ENCODE measurements at places on chromosomes 2 and 18. TPM values are rescaled to one million over a fixed set of nuclear protein-coding genes. Genes with fewer than 3 reads are reported as not detected.

Gene CNTNAP5
- total RNA-seq = 1.1 TPM

DNA sequence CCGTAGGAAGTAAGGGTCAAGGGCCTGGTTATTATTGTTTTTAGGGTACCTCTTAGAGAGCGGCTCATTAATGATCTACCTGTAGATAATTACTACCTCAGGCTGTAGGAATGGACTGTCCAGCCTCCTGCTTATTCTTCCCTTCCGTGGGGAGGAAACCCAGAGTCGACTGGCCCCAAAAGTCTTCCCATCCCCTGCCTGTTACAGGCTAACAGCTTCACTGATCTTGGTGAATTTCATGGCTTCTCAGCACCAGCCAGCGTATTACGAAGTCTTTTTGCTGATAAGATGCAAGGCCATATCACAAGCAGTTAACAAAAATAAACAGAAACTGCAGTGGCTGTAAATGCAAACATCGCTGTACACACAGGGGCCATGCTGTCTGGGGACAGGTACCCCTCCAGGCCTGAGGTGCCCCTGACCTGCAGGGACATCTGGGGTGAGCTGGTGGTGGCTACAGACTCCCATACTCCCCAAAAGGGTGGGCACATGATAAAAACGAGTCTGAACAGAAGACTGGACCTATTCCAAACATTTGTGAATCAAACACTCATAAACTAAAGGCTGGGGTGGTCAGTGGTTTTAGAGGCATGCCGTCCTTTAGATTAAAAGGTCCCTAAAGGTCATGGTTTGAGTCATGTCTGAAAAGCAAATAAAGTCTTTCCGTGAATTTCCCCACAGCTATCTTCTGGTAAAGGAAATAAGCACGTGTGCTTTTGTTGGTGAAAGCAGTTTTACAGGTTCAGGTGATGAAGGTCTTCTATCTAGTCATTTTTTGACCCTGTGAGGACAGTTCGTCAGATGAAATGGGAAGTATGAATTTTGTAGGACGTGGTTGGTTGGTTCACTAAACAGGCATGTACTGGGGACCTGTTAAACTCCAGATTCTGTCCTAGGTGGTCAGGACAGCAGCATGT is 36.7 kb downstream of the TTC39C start:
- no peak overlapping the region for H3K27ac ChIP-seq
- no peaks in the 10 kb centered on the region for H3K27me3 ChIP-seq
- H3K4me1 ChIP-seq = peaks cover 37% of the 10 kb centered on the region
- H3K36me3 ChIP-seq = no peaks in the 10 kb centered on the region
- no peak for DNase-seq

DNA sequence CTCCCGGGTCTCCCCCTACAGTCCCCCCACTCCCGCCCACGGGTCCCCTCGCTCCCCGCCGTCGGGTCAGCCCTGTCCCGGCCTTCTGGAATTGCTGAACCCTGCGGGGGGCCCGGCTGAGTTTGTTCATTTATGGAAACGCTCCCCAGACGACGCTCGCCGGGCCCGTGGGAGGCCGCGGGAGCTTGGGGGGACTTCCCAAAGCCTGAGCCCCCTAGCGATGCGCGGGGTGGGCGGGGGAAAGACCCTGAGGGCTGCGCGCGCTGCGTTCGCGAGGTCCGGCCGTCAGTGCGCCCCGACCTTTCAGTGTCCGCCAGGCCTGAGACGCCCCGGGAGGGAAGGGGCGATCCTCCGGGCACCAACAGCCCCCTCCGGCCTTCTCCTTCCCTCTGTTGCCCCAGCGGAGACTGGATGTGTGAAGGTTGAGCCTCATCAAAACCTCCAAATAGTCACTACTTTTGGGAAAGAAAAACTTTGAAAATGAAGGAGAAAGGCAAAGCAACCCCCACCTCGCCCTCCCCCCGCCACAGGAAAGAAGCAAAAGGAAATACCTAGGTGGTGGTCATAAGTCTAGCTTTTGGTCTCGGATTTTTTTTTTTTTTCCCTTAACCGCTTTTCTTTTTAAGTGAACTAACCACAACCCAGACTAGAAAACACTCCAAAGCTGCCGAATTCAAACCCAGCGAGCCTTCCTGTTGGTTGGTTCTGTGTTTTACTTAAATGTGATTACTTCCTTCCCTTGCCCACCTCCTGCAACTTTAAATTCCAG is 509 bp upstream of the CYS1 start:
- peaks cover 4% of the 10 kb centered on the region for H3K4me1 ChIP-seq
- peaks cover 90% of the 10 kb centered on the region for H3K27me3 ChIP-seq
- H3K4me3 ChIP-seq = peak overlapping the region; percentile 25
- no peak for DNase-seq

DNA sequence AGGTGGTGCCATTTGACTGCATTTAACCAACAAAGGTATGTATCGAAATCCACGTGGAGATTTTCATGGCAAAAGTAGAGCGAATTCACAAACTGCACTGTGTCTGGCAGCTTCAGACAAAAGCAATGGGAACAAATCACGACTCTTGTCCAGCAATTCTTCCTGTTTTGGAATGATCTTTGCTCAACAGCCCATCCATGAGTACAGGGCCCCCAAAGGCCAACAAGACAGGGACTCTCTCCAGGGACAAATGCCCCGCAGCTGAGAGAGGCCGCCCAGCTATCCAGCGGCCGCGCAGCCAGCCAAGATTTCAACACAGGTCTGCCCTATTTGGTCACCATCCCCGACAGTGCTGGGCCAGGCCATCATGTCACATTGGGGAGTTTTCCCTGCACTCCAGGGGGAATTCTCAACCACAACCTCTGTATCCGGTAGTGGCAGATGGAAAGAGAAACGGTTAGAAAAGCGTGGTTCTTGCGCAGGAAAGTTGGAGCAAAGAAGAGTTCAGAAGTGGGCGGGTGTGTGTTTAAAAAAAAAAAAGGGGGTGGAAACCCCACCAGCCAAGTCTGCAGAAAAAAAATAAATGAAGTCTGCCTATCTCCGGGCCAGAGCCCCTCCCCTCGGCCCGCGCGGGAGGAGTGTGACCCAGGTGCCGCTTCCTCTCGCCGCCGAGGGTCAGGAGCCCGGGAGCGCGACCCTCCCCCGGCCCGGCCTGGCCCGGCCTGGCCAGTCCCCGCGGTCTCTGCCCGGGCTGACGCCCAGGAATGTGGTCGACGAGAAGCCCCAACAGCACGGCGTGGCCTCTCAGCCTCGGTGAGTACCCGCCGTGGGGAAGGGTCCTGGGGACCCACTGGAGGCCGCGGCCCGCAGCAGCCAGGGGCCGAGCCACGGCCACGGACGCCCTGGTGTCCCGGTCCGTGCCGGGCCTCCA is at the start of gene GYPC:
Gene GYPC, plus strand, starts transcription at position 659 of the 931 bp plus-strand sequence. Its CDS starts 106 bp downstream, at position 765.
- no peaks in the 10 kb centered on the region for H3K27me3 ChIP-seq
- peak within 1 kb of the TSS; percentile 93 for H3K4me3 ChIP-seq
- peaks cover 6% of the 10 kb centered on the region for H3K36me3 ChIP-seq
- peak; percentile 16 for DNase-seq
- H3K27ac ChIP-seq = peak within 1 kb of the TSS; percentile 93

GRCh38 chr2:138455691-138456090 is 45.9 kb upstream of the SPOPL start:
- H3K27ac ChIP-seq = no peak overlapping the region
- H3K4me1 ChIP-seq = no peaks in the 10 kb centered on the region
- no peak for DNase-seq
- H3K27me3 ChIP-seq = no peaks in the 10 kb centered on the region

Measured in neural crest cell (in vitro differentiated cells).